ENCODE measurements at places on chromosomes 1 and 21. TPM values are rescaled to one million over a fixed set of nuclear protein-coding genes. Genes with fewer than 3 reads are reported as not detected.

The YOD1 gene
- 2.7 TPM for total RNA-seq

The EPHA10 gene
- not detected for total RNA-seq

The ODR4 gene
- 6.9 TPM for total RNA-seq

The DMRTA2 gene
- total RNA-seq: not detected

The TFF2 gene
- not detected for total RNA-seq

The PRAMEF6 gene
- total RNA-seq: not detected

The SPAG17 gene
- total RNA-seq: not detected

The PPM1J gene
- total RNA-seq: 2.0 TPM

The S100A5 gene
- not detected for total RNA-seq

The THEM5 gene
- total RNA-seq: not detected

Data from pericardium fibroblast (primary cell).